ENCODE measurements at places on chromosomes 12 and 14.

- DNase-seq: no peak
These were observed 121.1 kb downstream of the ANO6 start for GRCh38 chr12:45336762-45337596.

DNA sequence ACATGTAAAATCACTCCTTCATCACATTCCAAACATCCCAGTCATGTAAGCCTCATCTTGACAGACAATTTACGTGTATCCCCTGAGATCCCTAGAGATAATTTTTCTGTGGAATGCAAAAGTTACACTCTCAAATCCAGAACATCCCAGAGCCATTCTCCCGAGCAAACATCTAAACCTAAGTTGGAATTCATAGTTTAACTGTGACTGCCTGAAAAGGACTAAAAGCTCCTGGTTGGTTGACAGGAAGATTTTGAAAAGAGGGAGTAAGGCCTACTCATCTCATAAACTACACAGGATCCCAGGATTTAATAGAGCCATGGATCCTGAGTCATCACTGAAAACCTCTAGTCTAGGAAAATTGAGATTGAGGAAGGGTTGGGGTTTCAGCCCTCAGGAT is 123.6 kb downstream of the SCN8A start:
- no peak for DNase-seq

DNA sequence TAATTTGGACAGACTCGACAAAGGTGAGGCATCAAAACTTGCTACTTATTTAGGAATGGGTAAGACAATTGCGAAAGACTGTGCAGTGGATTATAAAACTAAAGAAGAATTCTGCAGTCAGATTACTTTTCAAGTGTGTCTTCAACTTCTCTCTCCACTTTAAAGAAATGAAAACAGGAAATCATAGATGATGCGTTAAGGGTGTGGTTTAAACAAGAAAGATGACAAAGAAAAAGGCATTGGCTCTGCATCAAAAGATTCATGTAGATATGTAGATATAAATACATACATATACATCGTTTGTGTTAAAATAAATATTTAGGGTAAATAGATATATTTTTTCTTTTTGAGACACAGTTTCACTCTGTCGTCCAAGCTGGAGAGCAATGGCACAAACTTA is 74.6 kb upstream of the PARP11 start:
- no peak for DNase-seq

DNA sequence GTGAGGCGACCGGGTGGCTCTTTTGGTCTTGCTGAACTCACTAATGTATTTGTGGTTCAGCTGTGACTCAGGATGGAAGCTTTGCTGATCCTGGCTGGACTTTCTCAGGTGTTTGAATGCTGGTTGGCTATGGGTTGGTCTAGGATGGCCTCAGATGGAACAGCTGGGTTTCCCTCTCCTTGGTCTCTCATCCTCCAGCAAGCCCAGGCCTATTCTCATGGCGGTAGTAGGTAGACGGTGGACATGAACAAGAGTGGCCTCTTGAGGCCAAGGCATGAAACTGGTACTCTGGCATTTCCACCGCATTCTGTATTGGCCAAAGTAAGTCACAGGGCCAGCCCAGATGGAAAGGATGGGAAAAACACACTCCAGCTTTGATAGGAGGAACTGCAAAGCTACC is 11.8 kb upstream of the POLR3B start:
- no peak for DNase-seq

DNA sequence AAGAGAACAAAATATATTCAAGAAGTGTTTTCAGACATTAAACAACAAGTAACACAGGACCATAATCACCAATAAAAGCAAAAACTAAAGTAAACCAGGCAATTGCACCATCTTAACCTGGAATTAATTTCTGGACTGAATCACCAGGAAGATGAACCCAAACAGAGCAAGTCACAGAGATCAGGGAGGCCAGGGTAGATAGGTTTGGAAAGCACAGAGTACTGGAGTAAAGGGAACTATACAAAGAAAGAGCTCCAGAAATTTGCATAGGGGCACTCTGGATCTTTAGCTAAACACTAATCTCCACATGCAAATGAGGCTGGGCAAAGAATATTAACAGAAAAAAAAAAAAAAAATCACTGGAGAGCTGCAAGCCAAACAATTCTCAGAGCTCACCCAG is 84.7 kb downstream of the NUAK1 start:
- DNase-seq: no peak

- DNase-seq: peak; percentile 2
These were observed 33.4 kb upstream of the SYNDIG1L start for GRCh38 chr14:74459289-74459946.

- DNase-seq: no peak
These were observed 101.5 kb downstream of the BMP4 start for GRCh38 chr14:53855127-53855526.

- DNase-seq: no peak
These were observed 86.1 kb downstream of the ALG10 start for GRCh38 chr12:34108405-34108803.

DNA sequence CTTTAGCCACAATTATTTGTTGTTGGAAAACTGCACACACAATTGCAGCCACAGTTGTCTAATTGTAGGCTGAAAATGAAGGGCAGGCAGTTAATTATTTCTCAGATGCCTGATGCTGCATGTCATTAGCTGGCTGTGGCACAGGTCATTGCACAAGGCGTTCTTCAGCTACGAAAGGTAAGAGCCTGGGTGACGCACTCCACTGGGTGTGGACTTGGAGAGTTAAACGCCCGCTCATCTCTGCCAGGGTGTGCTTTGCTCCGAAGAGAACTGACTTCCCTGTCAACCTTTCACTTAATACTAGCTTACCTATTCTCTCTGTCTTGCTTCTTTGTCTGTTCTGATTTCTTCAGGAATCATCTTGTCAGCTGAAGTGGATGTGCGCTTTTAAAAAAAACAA is 91.4 kb upstream of the CPM start:
- no peak for DNase-seq

GRCh38 chr14:20904393-20905029 is 13.3 kb downstream of the RNASE3 start:
- no peak for DNase-seq

- DNase-seq: no peak
These were observed 598.5 kb upstream of the LMO3 start for GRCh38 chr12:17204289-17205054.

GRCh38 chr12:122265886-122266229 is 436 bp downstream of the VPS33A start:
- DNase-seq: peak; percentile 18

GRCh38 chr12:5066251-5066650 is 22.6 kb downstream of the KCNA5 start:
- DNase-seq: no peak

GRCh38 chr12:67268335-67268895 is 743 bp upstream of the CAND1 start:
- peak; percentile 79 for DNase-seq

DNA sequence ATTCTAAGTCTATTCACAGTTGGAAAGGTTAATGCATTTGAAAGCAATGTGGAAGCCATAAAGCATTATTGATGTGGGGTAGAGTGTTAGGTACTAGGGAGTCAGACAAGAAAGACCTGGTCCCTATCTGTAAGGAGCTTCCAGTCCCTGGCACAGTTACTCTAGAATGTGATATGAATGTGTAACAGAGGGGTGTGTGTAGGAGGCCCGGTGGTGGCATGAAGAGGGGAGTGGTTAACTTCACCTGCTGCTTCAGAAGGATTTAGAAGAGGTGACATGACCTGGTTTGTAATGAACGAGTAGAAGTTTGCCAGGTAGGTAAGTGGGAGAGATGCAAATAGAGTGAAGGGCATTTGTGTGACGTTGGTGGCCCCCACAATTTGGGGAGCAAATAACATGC is 15.1 kb upstream of the GALNT6 start:
- DNase-seq: no peak

GRCh38 chr12:33180918-33181317 is 258.7 kb downstream of the SYT10 start:
- no peak for DNase-seq

DNA sequence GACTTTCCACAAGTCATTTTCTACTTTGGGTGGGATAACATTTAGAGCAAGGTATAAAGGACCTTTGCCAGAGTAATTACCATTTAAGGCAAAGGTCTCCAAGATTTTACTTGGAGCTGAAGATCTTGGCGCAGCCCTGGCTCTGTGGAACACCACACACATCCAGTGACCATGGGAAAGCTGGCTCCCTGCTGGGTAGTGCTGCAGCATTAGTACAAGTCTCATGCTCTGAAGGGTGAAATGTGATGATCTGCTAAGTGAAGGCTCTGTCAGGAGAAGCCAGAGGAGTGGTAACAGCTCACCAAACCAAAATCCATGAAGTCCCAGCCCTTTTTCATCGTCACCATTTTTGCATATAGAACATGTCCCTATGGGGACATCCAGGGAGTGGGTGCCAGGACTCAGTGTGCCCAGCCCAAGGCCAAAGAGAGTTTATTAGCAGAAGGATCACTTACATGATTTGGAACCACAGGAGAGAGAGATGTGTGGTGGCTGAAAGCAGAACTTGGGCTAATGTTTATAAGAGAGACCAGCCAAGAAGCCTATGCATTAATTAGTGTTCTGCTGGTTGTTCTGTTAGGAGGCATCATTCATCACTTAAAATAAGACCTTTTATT is 110.7 kb downstream of the SLC38A6 start:
- DNase-seq: no peak

DNA sequence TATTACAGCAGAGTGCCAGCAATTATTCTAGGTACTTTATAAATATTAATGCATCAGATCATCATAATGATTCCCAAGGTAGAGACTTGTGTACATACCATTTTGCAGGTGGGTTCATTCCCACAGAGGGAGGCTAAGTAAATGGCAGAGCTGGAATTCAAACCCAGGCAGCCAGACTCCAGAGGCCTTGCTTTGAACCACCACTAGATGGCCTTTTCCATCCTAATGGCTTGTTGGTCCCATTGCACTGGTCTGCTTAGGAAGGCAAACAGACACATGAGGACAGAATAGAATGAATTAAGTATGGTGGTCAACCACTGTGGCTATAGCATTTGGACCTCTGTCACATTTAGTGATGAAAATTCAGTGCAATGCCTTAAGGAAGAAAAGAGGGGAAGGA is 158.7 kb downstream of the METTL25 start:
- no peak for DNase-seq

- DNase-seq: no peak
These were observed 144.8 kb upstream of the PTPRQ start for GRCh38 chr12:80299219-80299618.

DNA sequence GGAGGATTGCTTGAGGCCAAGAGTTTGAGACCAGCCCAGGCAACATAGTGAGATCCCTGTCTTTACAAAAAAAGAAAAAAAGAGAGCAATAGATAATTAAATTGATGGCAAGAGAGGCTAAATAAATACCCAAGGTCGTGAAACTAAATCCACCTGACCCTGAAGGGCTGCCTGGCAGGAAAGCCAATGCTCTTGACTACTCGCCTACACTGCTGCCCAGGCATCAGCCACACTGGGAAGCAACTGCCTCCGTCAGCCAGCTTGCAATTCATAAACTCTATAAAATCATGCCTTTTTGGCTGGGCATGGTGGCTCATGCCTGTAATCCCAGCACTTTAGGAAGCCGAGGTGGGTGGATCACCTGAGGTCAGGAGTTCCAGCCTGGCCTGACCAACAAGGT is 31.7 kb upstream of the RASSF3 start:
- DNase-seq: no peak

DNA sequence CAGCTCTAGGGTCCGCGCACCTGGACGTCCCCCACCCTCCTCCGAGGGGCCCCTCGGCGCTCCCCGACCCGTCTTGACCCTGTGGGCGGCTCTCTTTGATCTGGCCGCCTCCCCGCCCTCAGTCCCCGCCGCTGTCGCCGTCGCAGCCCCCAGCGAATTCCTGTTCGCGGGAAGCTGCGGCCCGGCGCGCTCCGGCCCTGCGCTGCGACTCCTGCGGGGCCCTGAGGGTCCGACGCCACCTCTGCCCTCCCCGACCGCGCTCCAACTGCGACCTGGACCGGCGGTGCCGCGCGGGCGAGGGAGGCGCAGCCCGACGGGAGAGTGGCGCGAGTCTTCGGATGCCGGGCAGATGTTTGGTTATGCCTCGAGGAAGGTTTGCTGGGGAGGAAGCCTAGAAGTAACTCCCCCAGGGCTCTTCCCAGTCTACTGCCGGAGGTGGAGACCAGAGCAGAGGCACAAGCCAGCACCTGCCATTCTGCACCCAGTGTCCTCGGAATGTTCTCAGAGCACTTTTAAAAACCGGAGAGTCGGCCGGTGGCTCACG is 440 bp upstream of the ISM2 start:
- DNase-seq: no peak

DNA sequence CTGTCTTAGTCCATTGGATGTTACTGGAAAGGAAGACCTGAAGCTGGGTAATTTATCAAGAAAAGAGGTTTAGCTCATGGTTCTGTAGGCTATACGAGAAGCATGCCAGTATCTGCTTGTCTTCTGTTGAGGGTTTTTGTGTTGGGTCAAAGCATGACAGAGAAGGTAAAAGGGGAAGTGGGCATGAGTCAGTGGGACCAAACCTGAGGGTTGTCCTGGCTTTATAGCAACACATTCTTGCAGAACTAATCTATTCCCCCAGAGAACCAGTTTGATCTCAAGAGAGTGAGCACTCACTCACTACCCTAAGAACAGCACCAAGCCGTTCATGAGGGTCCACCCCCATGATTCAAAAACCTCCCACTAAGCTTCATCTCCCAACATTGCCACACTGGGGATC is 19.0 kb upstream of the KRAS start:
- no peak for DNase-seq

- DNase-seq: no peak
These were observed 15.9 kb downstream of the ZNF641 start for GRCh38 chr12:48334808-48335207.

DNA sequence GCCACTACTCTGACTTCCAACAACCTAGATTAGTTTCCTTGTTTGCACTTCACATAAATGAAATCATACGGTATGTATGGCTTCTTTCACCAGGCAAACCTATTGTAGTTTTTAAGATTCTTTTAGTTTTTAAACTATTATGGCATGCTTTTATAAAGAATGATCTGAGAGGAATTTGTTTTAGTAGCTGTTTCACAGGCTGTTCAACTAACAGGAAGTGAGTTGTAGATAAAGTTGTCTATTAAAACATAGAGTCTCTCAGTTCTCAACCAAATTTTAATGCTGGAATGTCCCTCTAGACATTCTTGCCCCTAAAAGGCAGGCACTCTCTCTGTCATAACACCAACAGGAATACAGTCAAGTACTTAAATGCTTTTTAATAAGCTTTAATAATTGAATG is 102.7 kb upstream of the DACT1 start:
- no peak for DNase-seq

DNA sequence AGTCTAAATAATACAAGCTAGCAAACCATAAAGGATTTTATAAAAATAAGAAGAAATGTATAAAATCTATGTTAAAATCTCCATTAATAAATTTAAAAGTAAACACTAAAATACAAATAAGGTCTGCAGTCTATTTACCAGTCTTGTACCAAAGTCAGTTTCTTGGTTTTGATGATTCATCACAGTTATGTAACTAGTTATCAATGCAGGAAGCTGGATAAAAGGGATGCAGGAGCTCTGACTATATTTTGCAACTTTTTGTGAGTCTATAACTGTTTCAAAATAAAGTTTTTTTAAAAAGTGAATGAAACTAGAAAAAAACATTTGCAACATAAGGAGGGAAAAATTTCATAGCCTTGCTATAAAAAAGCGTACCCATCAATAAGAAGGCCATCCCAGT is 151.5 kb downstream of the DERA start:
- no peak for DNase-seq

- no peak for DNase-seq
These were observed 413.2 kb downstream of the DPF3 start for GRCh38 chr14:72480464-72481243.

Data from stimulated activated CD8-positive, alpha-beta memory T cell treated with anti-CD3 and anti-CD28 coated beads, Interleukin-12 subunit alpha, Interleukin-12 subunit beta, amount 100 ng/mL, for 1 hour (primary cell).